A549 treated with DMSO at 1 μM for 4 hours (cell line): ENCODE measurements at places on chromosomes 4 and X. TPM values are rescaled to one million over a fixed set of nuclear protein-coding genes. Genes with fewer than 3 reads are reported as not detected.

Gene FAM149A
- total RNA-seq: 1.4 to 2.0 TPM (median 1.6 TPM) in 5 replicates

Gene TMEM154
- 0.02 to 0.18 TPM (median 0.06 TPM) in 5 replicates for total RNA-seq

Gene STEEP1
- total RNA-seq: 31.1 to 40.9 TPM (median 33.2 TPM) in 5 replicates

Gene KLB
- total RNA-seq: 0.10 to 0.16 TPM (median 0.13 TPM) in 5 replicates

Gene UBA6
- total RNA-seq: 16.5 to 27.4 TPM (median 22.1 TPM) in 5 replicates

Gene LRCH2
- 0.01 to 0.05 TPM in 2 of 5 replicates, not detected in the others for total RNA-seq

Gene PCDH10
- total RNA-seq: 0.09 to 0.23 TPM (median 0.16 TPM) in 5 replicates
